Activated T-helper 1 cell treated with Interleukin-2 at 50 U/mL for 16 hours (primary cell): ENCODE measurements at places on chromosomes 11 and 22.

DNA sequence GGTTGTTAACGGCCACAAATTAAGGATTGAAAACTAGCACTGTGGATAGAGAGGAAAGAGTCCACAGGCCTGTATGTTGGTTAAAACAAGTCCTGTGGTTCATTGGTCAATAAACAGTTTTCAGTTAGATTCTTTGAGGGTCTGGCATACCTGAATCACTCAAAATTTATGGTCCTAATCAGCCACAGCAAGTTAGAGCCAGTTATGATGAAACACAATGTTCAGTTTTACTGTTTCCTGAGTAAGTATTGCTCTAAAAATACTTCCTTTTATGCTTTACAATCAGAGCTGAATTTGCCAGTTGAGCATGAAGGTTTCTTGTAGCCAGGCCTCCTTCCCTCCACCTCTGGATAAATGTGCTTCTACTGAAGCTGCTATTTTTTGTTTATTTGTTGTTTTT, 12.9 kb upstream of the CAT start:
- DNase-seq = no peak

DNA sequence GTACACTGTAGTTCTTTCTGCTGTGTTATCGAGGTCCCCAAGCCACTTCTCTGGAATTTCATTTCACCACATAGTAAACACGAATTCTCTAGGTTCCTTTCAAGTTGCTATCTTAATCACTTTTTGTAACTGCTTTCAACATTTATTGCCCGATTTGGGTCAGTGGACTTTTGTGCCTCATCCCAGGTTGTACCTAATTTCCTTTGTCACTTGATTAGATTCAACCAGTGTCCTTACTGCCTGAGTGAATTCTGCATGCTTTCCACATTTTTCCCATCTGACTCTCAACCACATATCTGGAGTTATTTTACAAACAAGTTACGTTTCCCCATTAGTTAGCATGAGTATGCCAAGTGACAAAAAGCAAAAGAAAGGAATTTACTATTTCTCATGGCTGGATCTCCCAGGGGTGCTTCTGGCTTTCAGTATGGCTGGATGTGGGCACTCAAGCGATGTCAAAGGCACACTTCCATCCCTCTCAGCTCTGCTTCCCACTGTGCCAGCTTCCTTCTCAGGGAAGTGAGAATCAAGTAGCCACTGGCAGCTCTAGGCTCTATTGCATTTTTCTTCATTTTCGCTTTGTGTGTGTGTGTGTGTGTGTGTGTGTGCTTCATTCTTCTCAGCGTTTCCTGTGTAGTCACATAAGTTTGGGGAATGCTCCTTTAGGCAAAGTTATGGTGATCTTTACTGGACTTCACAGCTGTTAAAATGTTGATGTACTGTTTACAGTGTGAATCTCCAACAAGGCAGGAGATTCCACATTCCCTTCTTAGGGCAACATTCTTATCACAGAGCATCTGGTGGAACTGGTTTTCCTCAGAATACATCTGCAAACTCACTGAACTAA, 128.9 kb downstream of the DBX1 start:
- DNase-seq = no peak

GRCh38 chr11:107705027-107705426, 6.8 kb downstream of the SLN start:
- DNase-seq = no peak

GRCh38 chr11:104191124-104191523, 27.2 kb upstream of the PDGFD start:
- DNase-seq = no peak

- no peak for DNase-seq
These were observed 15.0 kb upstream of the WT1 start for GRCh38 chr11:32450372-32450771.

DNA sequence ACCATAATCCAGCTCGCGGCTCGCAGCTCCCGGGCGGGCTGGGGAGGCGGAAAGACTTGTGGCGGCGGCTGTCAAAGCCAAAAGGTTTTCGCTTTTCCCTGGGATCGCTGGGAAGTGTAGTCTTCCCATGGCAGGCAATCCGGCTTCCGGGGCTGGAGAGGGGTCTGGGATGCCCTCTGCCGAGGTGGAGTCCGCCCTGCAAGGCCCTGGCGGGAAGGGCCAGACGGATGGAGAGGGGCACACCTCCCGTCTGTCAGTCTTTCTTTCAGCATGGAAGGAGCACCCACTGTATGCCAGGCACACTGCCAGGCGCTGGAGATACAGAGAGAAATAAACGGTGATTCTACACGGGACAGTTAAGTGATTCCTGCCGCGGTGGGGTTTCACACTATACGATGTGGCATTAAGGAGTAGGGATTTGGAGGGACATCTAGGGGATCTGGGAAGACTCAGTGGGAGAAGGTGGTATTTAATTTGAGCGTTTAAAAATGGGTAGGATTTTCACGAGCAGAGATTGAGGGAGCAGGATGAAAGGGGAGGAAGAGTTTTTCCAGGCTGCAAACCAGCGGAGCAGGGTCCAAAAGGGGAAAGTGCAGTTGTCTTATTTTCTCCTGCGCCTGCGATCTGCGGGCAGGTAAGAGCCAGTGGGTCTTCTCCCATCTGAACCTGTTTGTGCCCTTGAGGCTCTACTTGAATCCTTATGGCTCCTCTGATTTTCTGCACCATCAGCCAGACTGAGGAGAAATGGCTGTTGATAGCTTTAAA, at the start of gene BACE1:
BACE1 (minus strand) TSS at position 60 of the 765 bp plus-strand sequence. CDS start 461 bp downstream, outside the sequence.
- DNase-seq = no peak

DNA sequence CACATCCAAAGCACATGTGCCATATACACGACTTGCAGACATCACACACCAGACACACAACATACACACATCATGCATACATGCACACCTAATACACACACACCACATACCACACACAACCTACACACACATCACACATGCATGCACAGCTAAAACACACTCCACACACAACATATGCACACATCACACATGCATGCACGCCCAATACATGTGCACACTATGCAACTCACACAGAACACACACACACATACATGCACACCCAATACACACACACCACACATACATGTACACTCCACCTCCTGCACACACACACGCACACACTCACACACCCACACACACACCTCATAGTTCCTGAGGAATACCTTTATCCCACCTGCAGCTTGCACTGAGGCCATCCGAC, 436.0 kb downstream of the MIAT start:
- no peak for DNase-seq

DNA sequence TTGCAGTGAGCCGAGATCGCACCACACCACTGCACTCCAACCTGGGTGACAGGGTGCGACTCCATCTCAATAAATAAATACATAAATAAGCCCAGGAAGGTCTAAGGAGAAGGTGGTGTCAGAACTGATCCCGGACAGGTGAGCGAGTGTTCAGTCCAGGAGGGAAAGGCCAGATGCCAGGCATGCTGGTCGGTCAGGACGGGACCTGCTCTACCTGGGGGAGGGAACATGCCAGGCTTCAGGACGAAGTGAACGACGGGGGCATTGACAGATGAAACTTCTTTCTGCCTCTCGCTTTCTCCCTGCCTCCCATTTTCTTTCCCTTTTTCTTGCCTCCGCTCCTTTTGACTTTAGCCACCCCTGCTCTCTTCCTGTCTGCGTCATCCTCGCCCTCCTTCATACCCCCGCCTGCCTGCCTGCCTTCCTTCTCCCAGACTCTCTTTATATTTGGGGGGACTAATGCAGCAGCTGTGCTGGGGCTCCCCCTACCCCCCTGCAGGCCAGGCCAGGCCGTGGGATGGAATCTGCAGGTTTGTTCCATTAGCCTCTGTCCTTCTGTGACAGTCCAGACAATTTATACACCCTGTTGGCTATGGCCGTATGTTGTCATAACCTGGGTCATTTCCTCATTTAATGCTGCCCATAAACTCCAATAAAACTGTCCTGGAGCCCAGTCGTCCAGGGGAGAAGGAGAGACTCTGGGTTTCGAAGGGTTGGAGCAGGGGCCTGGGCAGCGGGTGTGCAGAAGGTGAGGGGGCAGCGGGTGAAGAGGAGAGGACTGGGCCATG, 209.2 kb upstream of the TBCEL start:
- DNase-seq = no peak

GRCh38 chr22:20390394-20390907, 3.5 kb upstream of the ZNF74 start:
- DNase-seq = no peak

DNA sequence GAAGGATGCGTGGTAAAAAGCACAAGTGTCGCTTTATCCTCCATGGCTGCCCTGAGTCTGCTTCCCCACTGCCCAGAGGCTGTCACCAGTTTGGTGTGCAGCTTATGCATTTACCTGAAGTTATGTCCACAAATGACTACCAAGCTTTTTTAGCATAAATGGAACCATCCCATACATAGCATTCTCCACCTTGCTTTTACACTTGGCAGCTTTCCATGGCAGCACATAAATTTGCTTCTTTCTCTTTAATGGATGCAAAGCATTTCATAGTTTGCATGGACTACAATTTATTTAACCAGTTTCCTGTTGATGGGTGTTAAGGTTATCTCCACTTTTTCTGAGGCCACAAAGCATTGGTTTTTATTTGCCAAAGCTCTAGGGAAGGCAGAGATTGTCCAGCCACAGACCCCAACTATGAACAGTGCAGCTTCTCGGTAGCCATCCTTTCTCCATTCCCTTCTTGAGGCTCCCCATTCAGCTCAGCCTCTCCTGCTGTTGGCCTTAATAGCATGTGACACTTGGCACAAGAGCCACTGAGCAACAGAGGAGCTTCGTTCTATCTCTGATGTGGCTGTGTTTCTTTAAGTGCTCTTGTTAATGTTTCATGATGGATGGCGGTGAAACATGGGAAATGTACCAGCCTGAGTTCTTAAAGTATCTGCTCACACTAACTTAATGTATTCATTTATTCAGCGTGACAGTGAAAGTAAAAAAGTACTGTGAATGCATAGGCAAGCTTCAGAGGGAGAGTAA, 59.8 kb upstream of the NAV2 start:
- DNase-seq = no peak

DNA sequence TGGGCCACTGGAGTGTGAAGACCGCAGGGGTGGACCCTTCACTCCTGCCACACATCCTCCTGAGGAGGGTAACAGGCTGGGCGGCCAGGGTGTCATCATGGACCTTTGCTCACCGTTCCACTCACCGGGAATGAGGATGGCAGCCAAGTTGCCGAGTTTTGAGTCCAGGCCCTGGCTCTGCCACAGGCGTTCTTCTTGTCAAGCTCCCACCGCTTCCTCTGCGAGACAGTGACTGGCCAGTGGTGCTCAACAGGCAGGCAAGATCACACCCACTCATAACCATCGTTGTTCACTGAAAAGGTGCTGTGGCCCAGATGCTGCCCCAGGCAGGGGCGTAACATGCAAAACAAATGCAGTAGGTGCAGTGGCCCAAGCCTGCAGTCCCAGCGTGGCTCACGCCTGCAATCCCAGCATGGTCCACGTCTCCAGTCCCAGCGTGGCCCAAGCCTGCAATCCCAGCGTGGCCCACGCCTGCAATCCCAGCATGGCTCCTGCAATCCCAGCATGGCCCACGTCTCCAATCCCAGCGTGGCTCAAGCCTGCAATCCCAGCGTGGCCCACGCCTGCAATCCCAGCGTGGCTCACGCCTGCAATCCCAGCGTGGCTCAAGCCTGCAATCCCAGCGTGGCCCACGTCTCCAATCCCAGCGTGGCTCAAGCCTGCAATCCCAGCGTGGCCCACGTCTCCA, 5.0 kb upstream of the PANX2 start:
- DNase-seq = no peak

DNA sequence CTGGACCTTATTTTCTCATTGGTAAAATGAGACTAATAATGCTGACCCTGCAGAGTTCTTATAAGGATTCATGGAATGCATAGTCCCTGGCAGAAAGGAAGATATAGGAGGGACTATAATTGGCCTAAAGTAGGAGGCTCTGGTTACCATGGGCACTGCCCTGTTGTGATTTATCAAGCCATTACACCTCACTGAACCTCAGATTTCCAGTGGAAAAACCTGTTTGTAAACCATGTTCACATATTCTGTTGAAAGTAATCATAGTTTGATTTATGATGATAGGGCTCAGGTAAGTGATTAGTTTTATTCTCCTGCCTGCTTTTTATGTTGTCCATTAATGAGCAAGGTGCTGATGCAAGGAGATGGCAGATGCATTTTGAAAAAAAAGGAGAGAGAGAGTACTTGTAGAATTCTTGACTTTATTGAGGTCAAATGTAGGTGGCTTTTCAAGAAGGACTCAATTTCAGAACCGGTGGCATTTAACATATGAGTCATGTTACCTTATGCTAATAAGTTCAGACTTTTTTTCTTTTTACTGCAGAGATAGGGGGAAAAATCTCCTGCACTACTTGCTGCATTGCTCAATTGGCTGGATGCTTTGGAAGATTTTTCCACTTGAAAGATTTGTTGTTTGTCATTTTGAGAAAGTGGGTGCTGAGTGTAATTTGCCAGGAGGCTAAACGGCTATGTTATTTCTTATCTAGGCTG, 14.6 kb downstream of the NF2 start:
- no peak for DNase-seq

- no peak for DNase-seq
These were observed 69.6 kb downstream of the PPP2R1B start for GRCh38 chr11:111696556-111696955.

GRCh38 chr11:12893787-12894672, 115.1 kb upstream of the RASSF10 start:
- peak; percentile 11 for DNase-seq

DNA sequence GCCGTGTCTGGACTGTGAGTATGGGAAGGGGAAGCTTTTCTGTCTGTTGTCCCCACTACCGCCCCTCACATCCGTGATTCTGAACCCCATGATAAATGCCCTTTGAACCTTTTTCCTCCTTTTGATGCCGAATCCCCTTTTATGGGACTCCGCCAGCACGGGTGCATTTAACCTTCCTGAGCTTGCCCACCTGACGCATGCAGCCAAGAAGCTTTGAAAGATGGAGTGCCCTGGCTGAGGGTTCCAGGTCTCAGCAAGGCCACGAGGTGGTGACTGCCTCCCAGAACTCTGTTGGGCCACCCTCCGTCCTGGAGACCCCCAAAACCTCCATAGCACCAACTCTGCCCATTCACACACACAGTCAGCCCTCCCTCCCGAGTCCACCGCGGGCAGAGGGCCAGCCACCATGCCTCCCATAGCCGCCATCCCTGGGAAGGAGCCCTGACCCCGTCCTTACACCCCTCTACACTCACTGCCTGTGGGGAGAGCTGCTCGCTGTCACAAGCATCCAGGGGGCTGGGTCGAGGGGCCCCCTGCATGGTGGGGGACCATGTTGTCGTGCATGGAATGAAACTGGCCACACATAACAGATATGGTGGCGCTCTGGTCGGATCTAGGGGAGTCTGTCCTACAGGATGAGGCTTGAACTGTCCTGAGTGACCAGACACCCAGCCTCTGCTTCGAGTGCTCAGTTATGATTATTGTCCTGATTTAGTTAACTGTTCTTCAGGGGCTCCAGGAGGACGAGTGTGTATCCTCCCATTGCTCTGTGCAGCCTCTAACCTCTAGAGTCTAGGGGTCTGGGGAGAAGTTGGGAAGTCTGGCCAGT, 822 bp upstream of the COMT start:
- DNase-seq = no peak

GRCh38 chr11:12695221-12695794, 21.1 kb downstream of the TEAD1 start:
- no peak for DNase-seq
